MM.1S (cell line): ENCODE measurements at places on chromosomes 4 and X.
A peak's percentile ranks its signal among the peaks of the same experiment; 100 is the strongest.

- DNase-seq = no peak
These were observed 34.7 kb upstream of the PLAC1 start for GRCh38 chrX:134692990-134693389.

DNA sequence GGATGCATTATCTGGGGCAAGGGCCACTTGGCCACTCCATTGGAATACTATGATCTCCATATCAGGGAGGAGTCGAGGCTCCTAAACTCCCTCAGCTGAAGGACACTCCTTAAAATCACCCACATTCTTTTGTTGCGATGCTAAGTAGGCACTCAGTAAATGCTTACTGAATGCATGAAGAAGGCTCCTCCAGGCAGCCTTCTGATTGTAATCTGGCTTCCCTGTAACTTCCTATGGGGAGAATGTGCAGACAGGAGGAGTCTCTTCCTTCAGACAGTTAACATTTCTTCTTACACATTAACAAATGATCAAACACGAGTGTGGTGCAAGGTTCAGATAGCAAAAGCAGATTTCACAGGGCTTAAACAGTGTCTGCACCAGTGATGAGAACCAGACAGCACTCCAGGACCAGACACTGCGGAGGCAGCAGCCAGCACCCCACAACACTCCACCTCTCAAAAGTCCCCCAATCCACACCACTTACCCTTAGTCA is 21.4 kb upstream of the USO1 start:
- DNase-seq = no peak

GRCh38 chr4:169582203-169582602 is 30.2 kb downstream of the NEK1 start:
- DNase-seq = peak; percentile 82

- peak; percentile 2 for DNase-seq
These were observed 19.0 kb downstream of the NELFA start for GRCh38 chr4:1989533-1990347.

DNA sequence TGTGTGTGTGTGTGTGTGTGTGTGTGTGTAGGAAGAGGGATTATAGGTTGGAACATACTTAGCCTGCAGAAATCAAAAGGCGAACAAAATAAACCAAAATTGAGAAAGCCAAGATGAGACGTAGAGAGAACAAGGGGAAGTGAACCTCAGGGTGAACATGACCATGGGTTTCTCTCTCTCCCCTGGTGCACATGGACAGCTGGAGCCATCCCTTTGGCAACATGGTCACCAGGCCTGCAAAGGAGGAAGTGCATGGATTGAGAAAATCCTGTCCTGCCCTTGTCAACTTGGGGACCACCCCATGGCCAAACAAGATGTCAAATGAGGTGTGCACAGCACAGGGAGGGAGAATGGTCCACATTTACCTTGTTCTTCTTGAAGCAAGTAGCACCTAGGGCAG is 23.1 kb downstream of the LGI2 start:
- DNase-seq = no peak

DNA sequence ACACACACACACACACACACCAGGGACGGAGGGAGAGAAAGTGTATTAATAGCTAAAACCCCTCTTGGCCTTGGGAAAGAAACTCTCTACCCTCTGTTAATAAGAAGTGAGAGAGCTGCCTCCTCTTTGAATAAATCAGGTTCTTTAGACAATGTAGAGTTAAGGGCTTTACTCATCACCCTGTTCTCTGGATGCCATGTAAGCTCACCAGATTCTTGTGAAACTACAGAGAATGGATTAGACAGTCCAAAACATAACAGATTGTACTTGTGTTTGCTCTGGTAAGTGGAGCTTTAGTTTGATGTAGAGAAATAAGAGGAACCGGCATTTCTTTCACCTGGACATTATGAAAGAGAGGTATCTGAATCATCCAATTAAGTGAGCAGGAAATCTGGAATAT is 263.2 kb downstream of the DMD start:
- DNase-seq = no peak

DNA sequence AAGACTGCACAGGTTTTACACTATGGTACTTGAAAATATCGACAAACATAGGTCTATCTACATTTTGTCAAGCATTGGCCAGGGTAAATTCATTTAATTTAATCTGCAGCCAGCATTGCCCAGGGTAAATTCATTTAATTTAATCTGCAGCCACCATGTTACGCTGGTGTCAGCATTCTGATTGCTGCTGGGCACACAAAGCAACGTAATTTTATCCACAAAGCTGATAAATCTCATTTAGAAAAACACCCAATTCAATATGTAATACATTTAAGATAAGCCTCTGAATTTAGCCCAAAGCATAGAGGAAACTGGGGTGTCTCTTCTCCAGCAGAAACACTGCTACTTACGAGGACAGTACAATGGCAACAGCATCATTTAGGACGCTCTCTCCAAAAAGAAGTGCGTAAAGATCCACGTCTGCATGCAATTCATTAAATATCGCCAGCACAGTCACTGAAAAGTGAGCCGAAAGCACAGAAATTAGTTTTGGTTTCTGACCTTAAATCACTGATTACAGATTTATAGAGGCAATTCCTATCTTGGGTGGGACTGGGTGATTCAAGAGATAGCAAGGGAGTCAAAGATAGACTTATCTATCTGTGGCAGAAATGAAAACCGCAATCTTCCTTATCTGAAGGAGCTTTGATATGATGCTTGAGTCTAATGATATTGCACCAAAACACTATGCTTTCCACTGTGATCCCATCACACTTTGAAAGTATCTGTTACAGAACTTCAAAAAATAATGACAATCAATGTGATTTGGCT is 88.8 kb downstream of the CHST7 start:
- DNase-seq = no peak

DNA sequence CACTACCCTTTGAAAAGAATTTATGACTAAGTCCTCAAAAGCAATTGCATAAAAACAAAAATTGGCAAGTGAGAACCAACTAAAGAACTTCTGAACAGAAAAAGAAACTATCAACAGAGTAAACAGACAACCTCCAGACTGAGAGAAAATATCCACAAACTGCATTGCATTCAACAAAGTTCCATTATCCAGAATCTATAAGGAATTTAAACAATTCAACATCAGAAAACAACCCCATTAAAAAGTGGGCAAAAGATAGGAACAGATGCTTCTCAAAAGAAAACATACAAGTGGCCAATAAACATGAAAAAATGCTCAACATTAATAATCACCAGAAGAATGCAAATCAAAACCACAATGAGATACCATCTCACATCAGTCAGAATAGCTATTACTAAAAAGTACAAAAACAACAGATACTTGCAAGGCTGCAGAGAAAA is 130.2 kb downstream of the GASK1B start:
- DNase-seq = no peak

GRCh38 chr4:8072235-8072968 is 86.2 kb downstream of the ABLIM2 start:
- no peak for DNase-seq

GRCh38 chr4:103076747-103077347 is at the start of gene SLC9B2:
Gene SLC9B2, minus strand, starts transcription at chr4:103076761. Its CDS starts 9,211 bp downstream, at chr4:103067550.
- DNase-seq = peak; percentile 64

- DNase-seq = no peak
These were observed 78.3 kb downstream of the FHDC1 start for GRCh38 chr4:153014460-153014859.

DNA sequence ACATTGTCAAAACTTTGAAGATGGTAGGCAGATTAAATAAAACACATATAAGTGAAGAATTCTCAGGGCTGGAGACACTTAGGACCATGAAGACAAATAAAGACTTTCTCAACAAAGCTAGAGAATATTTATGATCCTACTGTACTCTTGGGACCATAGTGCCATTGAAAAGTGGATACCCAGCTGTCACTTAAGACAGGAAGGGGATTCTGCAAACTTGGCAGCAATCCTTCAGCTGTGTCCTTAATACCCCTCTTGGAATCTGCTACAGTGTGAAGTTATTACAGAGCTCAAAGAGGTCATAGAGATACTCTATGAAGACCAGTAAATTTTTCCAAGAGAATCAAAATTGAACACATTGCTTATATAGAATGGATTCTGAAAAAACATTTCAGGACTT is 24.3 kb downstream of the PDE5A start:
- no peak for DNase-seq

DNA sequence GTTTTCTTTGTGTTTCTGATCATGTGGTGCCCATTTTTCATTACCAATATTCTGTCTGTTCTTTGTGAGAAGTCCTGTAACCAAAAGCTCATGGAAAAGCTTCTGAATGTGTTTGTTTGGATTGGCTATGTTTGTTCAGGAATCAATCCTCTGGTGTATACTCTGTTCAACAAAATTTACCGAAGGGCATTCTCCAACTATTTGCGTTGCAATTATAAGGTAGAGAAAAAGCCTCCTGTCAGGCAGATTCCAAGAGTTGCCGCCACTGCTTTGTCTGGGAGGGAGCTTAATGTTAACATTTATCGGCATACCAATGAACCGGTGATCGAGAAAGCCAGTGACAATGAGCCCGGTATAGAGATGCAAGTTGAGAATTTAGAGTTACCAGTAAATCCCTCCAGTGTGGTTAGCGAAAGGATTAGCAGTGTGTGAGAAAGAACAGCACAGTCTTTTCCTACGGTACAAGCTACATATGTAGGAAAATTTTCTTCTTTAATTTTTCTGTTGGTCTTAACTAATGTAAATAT is 110.4 kb downstream of the IL13RA2 start:
- no peak for DNase-seq

- no peak for DNase-seq
These were observed 1.6 kb downstream of the SLC10A6 start for GRCh38 chr4:86847571-86847970.

GRCh38 chr4:136725286-136726081 is 806.8 kb downstream of the PCDH18 start:
- DNase-seq = no peak

GRCh38 chr4:183757060-183757459 is 98.0 kb downstream of the TRAPPC11 start:
- no peak for DNase-seq

- no peak for DNase-seq
These were observed 61.8 kb downstream of the BRWD3 start for GRCh38 chrX:80747832-80748231.

DNA sequence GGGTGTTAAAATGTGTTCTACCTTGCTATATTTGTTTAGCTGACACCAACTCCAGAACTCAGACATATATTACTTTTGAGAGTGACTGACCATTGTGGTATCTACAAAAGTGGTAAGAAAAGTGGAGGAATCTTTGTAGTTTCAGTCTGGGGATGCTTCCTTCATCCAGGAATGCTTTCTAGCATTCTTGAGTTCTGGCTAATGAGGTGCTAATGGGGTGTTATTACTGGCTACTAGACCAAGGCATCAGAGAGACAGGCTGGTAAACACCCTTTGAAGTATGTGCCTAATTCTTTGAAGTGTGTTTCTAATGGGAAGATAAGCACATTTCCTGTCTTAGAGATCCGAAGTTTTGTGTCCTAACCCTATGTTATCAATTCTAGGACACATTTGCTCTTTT is 310.4 kb downstream of the SPRY1 start:
- DNase-seq = no peak

- DNase-seq = peak; percentile 94
These were observed 130.2 kb downstream of the AMELX start for GRCh38 chrX:11423362-11423818.

GRCh38 chrX:71111141-71111843 is at the start of gene IL2RG:
Gene IL2RG, minus strand, starts transcription at chrX:71111577. Its CDS starts 38 bp downstream, at chrX:71111539.
- peak; percentile 85 for DNase-seq

- no peak for DNase-seq
These were observed 50.6 kb upstream of the ANKRD17 start for GRCh38 chr4:73309211-73309610.

- no peak for DNase-seq
These were observed 665.1 kb downstream of the RAPGEF2 start for GRCh38 chr4:159768016-159768415.

DNA sequence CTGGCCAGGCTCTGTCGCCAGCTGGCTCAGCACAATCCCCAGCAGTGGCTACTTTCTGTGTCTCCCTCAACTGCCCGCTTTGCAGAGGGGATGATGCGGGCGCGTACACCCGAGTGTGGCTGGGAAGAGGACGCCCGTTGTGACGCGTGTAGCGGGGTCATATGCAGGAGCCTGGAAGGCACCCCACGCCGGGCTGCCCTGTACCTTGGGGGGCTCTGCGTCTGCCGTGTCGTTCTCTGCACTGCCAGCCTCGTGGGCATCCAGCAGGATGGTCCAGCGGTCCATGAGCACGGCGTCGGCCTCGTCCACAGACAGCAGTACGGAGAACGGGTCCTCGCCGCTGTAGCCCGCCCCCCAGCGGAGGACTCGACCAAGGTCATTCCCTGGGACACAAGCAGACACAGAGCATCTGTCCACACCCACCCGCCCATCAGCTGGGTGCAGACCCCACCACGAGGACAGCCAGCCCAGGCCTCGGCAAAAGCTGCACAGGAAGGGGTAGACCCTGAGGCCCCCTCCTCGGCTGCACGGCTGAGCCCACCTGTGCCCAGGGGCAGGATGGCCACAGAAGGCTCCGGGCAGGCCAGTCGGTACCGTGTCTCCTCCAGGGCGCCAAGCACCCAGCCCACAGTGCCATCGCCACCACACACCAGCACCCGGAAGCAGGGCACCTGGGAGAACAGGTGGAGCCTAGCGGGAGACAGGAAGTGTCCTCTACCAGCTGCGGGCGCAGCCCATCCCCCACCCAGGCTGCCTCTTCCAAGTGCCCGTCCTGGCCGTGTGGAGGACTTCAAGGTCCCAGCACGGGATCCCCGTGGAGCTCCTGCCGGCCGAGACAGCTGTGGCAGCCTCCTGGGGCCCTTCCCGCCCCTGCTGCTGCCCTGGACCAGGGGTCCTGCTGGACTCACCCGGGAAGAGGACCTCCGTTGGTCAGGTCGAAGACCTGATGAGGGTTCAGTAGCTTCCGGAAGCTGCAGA is 10.8 kb downstream of the DGKQ start:
- DNase-seq = no peak

- DNase-seq = no peak
These were observed 107.7 kb upstream of the TLR2 start for GRCh38 chr4:153576443-153576774.

DNA sequence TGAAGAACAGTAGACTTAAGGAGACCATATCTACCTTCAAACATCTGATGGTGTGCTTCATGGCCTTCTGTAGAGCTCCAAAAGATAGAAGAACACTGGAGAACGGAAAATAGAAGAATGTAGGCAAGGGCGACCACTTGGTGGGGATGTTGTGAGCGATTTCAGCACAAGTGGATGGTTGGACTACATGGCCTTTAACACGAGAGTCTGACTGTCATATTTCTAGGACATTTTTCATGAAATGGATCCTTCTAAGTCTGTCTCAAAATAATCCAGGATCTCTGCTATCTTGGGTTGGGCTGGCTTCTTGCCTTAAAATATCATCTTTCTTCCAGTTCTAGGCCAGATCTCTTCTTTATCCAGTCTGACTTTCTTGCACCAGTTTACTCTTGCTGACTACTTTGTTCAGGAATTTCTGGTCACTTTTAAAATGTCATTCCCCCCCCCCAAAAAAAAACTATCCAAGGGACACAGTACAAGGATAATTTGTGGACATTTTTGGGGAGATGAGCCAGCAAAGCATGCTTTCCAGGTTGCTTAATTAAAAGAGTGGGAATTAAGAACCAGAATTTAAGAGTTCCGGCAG is 1.2 kb upstream of the MID1IP1 start:
- no peak for DNase-seq

DNA sequence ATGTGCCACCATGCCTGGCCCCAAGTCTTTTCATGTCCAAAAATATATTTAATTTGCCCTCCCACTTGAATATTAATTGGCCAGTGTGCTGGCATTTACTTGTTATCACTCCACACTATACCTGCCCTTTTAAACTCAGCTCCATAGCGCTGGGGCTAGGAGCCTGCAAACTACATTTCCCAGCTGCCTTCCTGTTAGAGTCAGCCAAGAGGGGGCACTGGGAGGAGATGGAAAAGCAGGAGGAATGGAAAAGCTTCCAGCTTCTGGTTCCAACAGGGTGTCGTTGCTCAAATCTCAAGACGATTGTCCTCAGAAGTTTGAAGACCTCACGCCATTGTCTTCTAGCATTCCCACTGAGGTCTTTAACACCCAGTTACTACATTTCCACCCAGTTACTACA is 315.5 kb downstream of the BCOR start:
- no peak for DNase-seq
